ENCODE measurements at places on chromosomes 2 and 18. TPM values are rescaled to one million over a fixed set of nuclear protein-coding genes. Genes with fewer than 3 reads are reported as not detected.

Gene CRYGC
- total RNA-seq = not detected

Gene SLC19A3
- 6.5 TPM for total RNA-seq

Gene SLC38A11
- total RNA-seq = not detected

DNA sequence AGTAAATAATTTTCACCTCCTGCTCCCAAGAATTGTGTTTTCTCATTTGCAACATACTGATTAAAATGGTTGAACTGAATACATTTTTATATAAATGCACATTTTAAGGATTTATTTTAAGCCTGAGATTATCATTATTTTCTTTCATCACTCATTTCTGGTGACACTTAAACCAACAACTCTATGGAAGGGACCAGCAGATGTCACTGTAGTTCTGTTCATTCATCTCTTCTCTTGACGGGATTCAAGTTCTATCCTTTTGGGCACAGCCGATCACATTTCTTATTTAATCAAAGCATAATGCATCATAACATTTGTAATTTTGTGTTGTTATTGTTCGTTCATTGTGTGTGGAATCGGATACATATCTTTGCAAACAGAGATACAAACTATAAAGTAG is 417.9 kb downstream of the HRH4 start:
- DNase-seq = no peak
- no peak overlapping the region for H3K27ac ChIP-seq
- H3K4me1 ChIP-seq = peaks cover 5% of the 10 kb centered on the region
- H3K4me3 ChIP-seq = no peak overlapping the region

GRCh38 chr2:56177420-56178220 is 6.2 kb upstream of the CCDC85A start:
- no peak overlapping the region for H3K4me3 ChIP-seq
- peaks cover 12% of the 10 kb centered on the region for H3K36me3 ChIP-seq
- peaks cover 5% of the 10 kb centered on the region for H3K4me1 ChIP-seq
- DNase-seq = no peak

Data from WTC11 (cell line).